ENCODE measurements at places on chromosomes 4 and X.

DNA sequence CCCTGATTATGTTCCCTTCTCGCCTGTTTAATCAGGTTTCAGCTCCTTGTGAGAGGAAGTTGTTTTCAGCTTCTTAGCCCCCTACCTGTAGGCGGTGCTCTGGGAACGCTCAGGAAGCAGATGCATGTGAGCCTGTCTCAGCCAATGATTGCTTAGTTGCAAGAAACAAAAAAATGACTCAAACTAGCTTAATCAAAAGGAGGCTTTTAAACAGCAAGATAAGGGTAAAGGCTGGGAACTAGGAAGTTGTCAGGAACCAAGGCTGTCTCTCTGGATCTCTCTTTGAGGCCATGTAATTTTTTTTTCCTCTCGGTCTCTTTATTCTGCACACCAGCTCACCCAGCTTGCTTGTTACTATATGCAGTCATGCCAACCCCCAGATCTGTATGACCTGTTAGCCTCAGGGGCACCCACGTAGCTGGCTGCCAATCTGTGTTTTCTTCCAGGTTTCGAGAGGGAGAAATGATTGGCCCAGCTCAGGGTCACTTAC lies 109.1 kb downstream of the PTTG2 start:
- peak; percentile 61 for DNase-seq

DNA sequence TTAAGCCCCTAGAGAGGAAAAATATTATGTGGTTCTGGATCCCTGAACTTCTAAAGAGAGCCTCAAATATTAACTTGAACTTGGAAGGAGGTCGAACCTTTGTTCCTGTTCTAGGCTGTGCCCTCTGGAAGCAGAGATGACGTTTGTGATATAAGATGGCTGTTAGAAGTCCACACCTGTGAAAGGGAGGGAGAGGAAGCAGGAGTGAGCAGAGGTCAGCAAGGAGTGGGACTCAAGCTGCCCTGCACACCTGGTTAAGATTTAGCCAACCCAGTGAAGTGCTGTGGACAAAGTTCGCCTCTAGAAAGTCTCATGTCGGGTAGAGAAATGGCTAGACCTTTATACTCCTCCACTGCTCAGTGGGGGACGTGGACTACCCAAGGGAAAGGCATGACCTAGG lies 566.2 kb downstream of the MID1IP1 start:
- no peak for DNase-seq

DNA sequence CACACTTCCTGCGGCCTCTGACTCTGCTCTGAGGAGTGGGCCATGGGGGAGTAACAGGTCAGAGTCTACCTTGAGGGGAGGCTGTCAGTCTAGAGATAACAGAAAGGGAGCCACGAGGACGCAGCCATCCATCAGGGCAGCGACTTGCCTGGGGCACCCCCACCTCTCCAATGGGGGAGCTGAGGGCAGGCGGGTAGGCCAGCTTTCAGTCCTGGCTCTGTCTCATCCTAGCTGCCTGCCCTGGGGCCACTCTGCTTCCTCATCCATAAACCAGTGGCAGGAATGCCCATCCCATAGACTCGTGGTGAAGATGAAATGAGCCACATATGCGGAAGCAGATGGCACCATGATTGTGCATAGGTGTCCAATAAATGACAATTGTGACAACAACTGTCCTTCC lies 13.2 kb downstream of the MAGED2 start:
- no peak for DNase-seq

DNA sequence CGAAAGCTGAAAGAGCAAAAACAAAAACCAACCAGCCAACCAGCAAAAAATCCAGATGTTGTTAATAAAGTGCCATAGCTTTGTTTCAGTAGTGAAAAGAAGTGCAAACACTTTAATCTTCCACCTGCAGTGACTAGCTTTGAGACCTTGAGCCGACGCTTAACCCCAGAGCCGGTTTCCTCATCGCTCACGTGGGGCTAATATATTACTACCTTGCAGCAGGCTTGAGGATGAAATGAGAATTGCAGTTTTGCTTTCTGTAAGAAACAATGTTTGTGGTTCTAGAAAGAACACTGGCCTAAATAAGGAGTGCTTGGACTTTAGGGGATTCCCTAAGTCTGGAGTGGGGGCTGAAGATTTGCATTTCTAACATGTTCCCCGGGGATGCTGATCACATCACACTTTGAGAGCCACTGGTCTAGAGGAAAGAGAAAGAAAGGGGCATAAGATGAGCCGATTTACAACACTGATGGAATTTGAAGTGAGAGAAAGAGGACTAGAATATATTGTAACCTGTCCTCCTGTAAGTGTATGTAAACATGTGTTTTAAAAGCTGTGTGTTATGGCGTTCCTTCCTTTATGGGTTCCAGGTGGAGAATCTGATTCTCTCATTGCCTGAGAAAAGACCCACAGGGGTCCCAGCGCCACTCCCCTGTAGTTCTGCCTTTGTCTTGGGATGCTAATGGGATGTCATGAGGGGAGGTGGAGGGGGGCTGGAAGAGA lies 1.4 kb downstream of the FGF2 start:
- DNase-seq, result no peak

GRCh38 chr4:124526331-124526730 lies 186.2 kb downstream of the ANKRD50 start:
- no peak for DNase-seq

GRCh38 chrX:4932790-4933189 lies 1219.3 kb upstream of the PRKX start:
- DNase-seq, result no peak
